Central memory CD8-positive, alpha-beta T cell (primary cell): ENCODE measurements at places on chromosomes 11 and 22.

GRCh38 chr11:35678975-35679374 lies 16.4 kb downstream of the TRIM44 start:
- H3K4me1 ChIP-seq: peaks cover 77% of the 10 kb centered on the region
- H3K4me3 ChIP-seq: no peak overlapping the region
- H3K27ac ChIP-seq: no peak overlapping the region

- H3K36me3 ChIP-seq: peaks cover 2% of the 10 kb centered on the region
- no peak overlapping the region for H3K27ac ChIP-seq
- no peaks in the 10 kb centered on the region for H3K27me3 ChIP-seq
These were observed 134.6 kb upstream of the RCN1 start for GRCh38 chr11:31956310-31956709.

DNA sequence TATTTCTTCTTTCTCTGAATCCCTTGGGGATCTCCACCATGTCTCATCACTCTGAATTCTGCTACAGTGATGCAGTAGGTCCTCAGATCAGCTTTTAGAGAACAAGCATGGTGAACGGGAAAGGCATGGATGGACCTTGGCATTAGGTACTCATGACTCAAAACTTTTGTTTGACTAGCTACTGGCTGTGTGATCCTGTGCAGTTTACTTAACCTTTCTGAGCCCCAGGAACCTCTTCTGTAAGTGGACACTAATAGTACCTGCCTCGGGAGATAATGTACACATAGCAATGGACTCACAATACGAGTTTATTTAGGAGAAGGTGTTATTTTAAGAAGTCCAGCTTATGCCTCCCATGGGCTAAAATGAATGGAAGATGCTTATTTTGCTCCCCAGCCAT lies 184.7 kb upstream of the TBCEL start:
- peaks cover 5% of the 10 kb centered on the region for H3K36me3 ChIP-seq
- no peak for DNase-seq
- no peak overlapping the region for H3K27ac ChIP-seq
- no peak overlapping the region for H3K4me3 ChIP-seq
- H3K4me1 ChIP-seq: peaks cover 9% of the 10 kb centered on the region
- H3K27me3 ChIP-seq: peaks cover 24% of the 10 kb centered on the region

DNA sequence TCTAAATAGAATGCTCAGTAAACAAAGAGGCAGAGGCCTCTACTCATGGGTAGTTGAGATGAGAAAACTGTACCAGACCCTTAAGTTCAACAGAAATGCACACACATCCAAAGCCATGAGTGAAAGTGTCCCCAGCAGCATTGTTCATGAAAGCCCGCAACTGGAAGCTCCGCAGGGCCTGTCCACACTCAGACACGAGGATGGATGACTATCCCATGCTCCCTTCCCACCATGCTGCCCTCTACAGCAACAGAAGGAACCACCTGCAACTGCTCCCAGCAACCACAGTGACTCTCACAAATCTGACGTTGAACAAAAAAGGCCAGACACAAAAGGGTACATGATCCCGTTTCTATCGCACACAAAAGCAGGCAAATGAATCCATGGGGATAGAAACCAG lies 76.9 kb upstream of the ANO1 start:
- DNase-seq: no peak
- H3K27ac ChIP-seq: no peak overlapping the region
- H3K4me1 ChIP-seq: no peaks in the 10 kb centered on the region
- H3K4me3 ChIP-seq: no peak overlapping the region

DNA sequence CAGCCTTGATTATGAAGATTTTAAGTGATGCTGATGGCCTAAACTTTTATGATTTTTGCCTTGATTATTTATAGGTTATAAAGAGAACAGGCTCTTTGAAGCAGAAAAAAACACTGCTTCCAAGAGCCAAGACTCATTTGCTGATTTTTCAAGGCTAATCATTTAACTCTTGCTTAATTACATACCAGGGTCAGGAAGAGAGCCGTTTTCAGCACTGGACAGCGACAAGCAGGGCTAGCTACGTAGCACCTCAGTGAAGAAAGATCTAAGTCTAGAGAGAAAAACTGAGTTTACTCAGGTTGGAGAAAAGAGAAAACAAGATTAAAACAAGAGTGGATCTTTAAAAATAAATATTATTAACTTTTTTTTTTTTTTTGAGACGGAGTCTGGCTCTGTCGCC lies 615.4 kb upstream of the B3GAT1 start:
- H3K4me3 ChIP-seq: no peak overlapping the region
- no peak for DNase-seq
- H3K27ac ChIP-seq: no peak overlapping the region

DNA sequence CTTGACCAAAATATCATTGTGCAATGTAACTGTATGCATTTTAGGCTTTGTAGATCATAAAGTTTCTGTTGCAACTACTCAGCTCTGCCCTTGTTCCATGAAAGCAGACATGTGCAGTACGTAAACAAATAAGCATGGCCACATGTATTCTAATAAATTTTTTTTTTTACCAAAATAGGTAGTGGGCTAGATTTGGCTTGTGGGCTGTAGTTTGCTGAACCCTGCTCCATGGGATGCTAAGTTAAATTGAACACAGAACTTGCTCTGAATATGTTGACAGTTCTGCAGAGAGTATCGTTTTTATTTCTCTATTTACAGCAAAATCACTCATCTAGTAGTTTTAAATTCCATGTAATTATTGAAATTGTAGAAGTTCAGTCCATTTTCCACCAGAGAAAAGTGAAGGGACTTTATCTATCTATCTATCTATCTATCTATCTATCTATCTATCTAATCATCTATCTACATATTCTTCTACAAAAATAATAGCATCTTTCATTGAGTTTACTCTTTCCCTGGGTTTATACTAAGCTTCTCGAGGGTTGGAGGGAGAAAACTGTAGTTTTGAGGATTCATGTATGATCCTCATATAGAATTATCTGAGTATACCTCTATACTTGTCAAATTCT lies 9.5 kb upstream of the OOSP4A start:
- no peak overlapping the region for H3K27ac ChIP-seq
- no peak overlapping the region for H3K4me3 ChIP-seq
- peaks cover 3% of the 10 kb centered on the region for H3K36me3 ChIP-seq
- H3K4me1 ChIP-seq: no peaks in the 10 kb centered on the region
- peaks cover 60% of the 10 kb centered on the region for H3K27me3 ChIP-seq

- H3K4me3 ChIP-seq: no peak overlapping the region
- H3K4me1 ChIP-seq: no peaks in the 10 kb centered on the region
- no peak overlapping the region for H3K27ac ChIP-seq
- no peaks in the 10 kb centered on the region for H3K36me3 ChIP-seq
- H3K27me3 ChIP-seq: no peaks in the 10 kb centered on the region
These were observed 176.7 kb downstream of the SOX6 start for GRCh38 chr11:16179676-16180075.

- H3K27ac ChIP-seq: no peak overlapping the region
- no peaks in the 10 kb centered on the region for H3K27me3 ChIP-seq
- H3K36me3 ChIP-seq: peaks cover 1% of the 10 kb centered on the region
- no peak for DNase-seq
- no peak overlapping the region for H3K4me3 ChIP-seq
- peaks cover 6% of the 10 kb centered on the region for H3K4me1 ChIP-seq
These were observed 38.8 kb downstream of the IRAG1 start for GRCh38 chr11:10654811-10655150.
